ENCODE measurements at places on chromosomes 12 and 14.

DNA sequence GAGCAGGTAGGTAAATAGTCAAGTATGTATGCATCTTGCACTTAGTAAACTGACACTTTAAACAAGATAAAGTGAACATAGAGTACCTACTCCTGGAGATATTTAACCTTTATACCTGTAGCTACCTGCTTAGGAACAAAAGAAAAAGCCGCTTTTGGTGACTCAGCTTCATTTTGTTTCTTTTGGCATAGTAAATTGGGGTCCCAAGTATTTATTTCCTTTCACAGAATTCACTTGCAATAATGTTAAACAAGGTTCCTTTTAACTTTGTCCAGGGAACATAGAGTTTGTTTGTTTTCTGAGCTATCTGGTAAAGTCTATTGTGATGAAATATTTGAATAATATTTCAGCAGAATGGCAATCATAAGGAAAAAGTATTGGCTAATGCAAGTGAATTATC lies 20.0 kb downstream of the SLCO1B3 start:
- DNase-seq = no peak
- H3K36me3 ChIP-seq = no peaks in the 10 kb centered on the region
- no peak overlapping the region for H3K4me3 ChIP-seq
- H3K27ac ChIP-seq = no peak overlapping the region
- H3K4me1 ChIP-seq = no peaks in the 10 kb centered on the region

- H3K27ac ChIP-seq = peak overlapping the region; percentile 22
- no peaks in the 10 kb centered on the region for H3K27me3 ChIP-seq
- no peak for DNase-seq
- peaks cover 84% of the 10 kb centered on the region for H3K36me3 ChIP-seq
- peaks cover 7% of the 10 kb centered on the region for H3K4me1 ChIP-seq
Observed at GRCh38 chr12:56243731-56244181, 13.9 kb downstream of the SLC39A5 start.

DNA sequence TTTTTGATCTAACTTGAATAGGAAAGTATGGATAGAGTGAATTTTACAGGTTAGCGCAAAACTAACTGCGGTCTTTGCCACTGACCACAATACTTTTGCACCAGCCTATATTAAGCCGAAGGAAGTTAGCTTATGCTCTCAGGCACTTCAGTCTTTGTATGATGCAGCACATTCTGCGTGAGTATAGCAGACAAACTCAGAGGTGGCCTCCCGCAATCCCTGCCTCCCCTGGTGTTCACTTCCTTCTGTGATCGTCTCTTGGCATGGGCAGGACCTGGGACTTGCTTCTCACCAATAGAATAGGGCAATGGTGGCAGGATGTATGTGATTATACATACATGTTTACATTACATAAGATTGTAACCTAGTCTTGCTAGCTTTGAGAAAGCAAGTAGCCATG lies 10.3 kb upstream of the SLC6A13 start:
- peaks cover 8% of the 10 kb centered on the region for H3K27me3 ChIP-seq
- H3K27ac ChIP-seq = no peak overlapping the region
- DNase-seq = no peak
- no peak overlapping the region for H3K4me3 ChIP-seq
- no peaks in the 10 kb centered on the region for H3K36me3 ChIP-seq

- no peak overlapping the region for H3K4me3 ChIP-seq
- no peaks in the 10 kb centered on the region for H3K36me3 ChIP-seq
- DNase-seq = no peak
- H3K27me3 ChIP-seq = no peaks in the 10 kb centered on the region
- no peak overlapping the region for H3K27ac ChIP-seq
- no peaks in the 10 kb centered on the region for H3K4me1 ChIP-seq
Observed at GRCh38 chr12:41074473-41074769, 113.7 kb upstream of the PDZRN4 start.

DNA sequence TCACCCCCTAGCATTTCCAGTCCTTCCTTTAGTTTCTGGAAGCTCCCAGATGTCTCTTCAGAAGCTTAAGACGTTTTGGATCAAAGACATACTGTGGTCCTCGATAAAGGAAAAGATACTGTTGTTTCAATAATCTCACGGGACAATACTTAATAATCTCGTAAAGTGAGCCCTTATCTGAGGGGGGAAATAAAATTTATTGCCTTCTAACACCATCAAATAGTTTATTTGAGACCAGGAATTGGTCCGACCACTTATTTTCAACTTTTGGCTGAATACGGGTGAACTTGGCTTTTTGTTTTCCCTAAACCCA lies 640 bp upstream of the G2E3 start:
- no peak for DNase-seq
- H3K4me1 ChIP-seq = peaks cover 4% of the 10 kb centered on the region
- H3K27ac ChIP-seq = peak overlapping the region; percentile 69
- H3K4me3 ChIP-seq = peak overlapping the region; percentile 93
- no peaks in the 10 kb centered on the region for H3K27me3 ChIP-seq

DNA sequence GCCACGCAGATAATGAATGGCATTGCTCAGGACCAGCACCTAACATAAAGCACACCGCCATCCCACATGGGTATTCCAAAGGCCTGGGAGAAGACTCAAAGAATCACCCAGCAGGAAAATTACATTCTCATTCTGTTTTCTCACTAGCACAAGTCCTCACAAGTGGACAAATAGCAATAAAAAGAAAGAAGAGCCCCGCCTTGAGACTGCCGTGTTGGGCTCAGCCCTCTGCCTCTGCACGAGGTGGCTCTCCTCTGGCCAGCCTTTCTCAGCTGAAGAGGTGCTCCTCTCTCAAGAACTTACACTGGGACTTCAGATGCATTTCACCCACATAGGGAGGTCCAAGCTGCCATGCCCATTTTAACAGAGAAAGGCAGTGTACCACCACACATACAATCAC lies 207.5 kb downstream of the SPTSSA start:
- H3K27ac ChIP-seq = no peak overlapping the region
- H3K36me3 ChIP-seq = no peaks in the 10 kb centered on the region
- H3K27me3 ChIP-seq = peaks cover 2% of the 10 kb centered on the region
- no peaks in the 10 kb centered on the region for H3K4me1 ChIP-seq

GRCh38 chr12:6067152-6067916 lies 57.1 kb downstream of the VWF start:
- DNase-seq = peak; percentile 28
- H3K4me1 ChIP-seq = peaks cover 15% of the 10 kb centered on the region
- H3K36me3 ChIP-seq = no peaks in the 10 kb centered on the region
- no peaks in the 10 kb centered on the region for H3K27me3 ChIP-seq
- H3K4me3 ChIP-seq = no peak overlapping the region

GRCh38 chr12:124834822-124835221 lies 28.8 kb downstream of the SCARB1 start:
- no peaks in the 10 kb centered on the region for H3K27me3 ChIP-seq
- no peak overlapping the region for H3K27ac ChIP-seq
- peaks cover 5% of the 10 kb centered on the region for H3K4me1 ChIP-seq
- H3K36me3 ChIP-seq = no peaks in the 10 kb centered on the region
- H3K4me3 ChIP-seq = no peak overlapping the region

DNA sequence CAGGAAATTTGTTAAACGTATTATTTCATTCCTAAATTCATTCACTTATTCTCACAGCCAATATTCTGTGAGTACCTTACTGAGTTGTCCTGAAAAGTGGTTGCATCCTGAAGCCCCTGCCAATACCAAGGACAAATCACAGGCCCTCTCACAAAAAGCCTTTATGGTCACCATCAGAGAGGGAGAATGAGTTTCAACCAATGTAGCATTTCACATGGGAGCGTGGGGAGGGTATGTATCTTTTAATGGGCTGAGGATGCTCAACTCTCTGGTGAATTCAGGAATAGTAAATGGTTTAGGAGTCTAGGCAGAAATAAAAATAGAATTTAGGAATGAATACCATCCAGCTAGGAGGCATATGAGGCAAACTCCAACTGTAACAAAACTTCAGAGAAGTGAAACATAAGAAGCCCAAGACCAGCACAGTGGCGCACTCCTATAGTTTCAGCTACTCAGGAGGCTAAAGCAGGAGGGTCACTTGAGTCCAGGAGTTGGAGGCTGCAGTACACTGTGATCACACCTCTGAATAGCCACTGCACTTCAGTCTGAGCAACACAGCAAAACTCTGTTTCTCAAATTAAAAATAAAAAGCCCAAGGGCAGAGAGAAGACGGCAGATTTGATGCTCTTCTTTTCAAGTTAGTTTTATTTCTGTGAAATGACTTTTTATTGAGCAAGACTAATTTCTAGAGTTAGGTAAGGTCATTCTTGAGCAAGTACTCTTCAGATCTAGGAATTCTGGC lies 142.7 kb downstream of the HMGA2 start:
- no peak for DNase-seq
- H3K4me1 ChIP-seq = peaks cover 4% of the 10 kb centered on the region
- H3K36me3 ChIP-seq = peaks cover 4% of the 10 kb centered on the region
- no peak overlapping the region for H3K4me3 ChIP-seq

DNA sequence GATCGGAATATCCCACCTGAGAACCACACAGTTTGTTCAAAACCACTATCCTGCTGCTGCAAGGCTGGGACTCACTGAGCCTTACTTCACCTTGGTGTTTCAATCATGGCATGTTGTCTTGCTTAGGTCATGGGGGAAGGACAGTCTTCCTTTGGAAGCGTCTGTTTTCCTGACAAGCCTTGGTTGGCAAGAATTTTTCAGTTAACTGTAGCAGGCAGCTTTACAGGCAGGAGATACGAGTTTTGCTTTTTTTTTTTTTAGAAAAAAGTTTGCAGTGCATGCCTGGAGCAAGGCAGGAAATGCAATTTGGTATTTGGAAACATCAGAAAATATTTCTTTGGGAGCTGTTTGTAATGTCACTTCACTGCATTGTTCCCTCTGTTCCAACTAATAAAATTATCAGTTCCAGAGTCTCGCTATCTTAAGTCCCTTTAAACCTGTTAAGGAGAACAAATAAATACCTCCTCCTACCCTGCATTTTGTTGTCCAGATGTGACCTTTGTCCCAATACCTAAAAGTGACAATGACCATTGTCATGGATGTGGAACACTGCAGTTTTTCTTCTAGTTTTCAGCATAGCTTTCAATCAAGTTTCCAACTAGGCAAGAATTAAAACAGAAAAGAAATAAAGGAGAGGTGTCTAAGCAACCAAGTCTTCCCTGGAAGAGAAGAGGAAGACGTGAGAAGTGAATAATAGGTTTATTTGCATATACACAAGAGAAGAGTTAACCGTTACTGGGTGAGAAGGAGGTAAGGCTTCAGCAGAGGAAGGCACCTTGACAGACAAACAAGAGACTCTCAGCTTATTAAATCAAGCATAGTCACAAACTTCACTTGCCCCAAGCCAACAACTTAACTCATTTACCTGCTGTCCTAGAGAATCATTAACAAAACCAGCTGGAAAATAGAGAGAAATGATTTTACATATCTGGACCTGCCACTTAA lies 71.4 kb upstream of the ACTN1 start:
- no peak overlapping the region for H3K4me3 ChIP-seq
- no peaks in the 10 kb centered on the region for H3K27me3 ChIP-seq
- peaks cover 22% of the 10 kb centered on the region for H3K36me3 ChIP-seq
- peaks cover 34% of the 10 kb centered on the region for H3K4me1 ChIP-seq
- H3K27ac ChIP-seq = peak overlapping the region; percentile 95

GRCh38 chr12:89950421-89950820 lies 241.8 kb upstream of the ATP2B1 start:
- DNase-seq = no peak
- 0 out of 2 replicates have a peak overlapping the region, but pooled peaks have one; percentile 27 for H3K27ac ChIP-seq
- no peaks in the 10 kb centered on the region for H3K36me3 ChIP-seq
- H3K4me1 ChIP-seq = peaks cover 21% of the 10 kb centered on the region
- H3K27me3 ChIP-seq = no peaks in the 10 kb centered on the region

GRCh38 chr12:122086641-122087285 lies 8.2 kb downstream of the MLXIP start:
- no peaks in the 10 kb centered on the region for H3K27me3 ChIP-seq
- no peak for DNase-seq
- no peak overlapping the region for H3K4me3 ChIP-seq
- H3K4me1 ChIP-seq = peaks cover 16% of the 10 kb centered on the region
- peaks cover 39% of the 10 kb centered on the region for H3K36me3 ChIP-seq

GRCh38 chr14:68451696-68452373 lies 341.0 kb downstream of the ZFP36L1 start:
- no peaks in the 10 kb centered on the region for H3K27me3 ChIP-seq
- no peak for DNase-seq
- peaks cover 13% of the 10 kb centered on the region for H3K4me1 ChIP-seq
- no peaks in the 10 kb centered on the region for H3K36me3 ChIP-seq
- H3K27ac ChIP-seq = no peak overlapping the region

DNA sequence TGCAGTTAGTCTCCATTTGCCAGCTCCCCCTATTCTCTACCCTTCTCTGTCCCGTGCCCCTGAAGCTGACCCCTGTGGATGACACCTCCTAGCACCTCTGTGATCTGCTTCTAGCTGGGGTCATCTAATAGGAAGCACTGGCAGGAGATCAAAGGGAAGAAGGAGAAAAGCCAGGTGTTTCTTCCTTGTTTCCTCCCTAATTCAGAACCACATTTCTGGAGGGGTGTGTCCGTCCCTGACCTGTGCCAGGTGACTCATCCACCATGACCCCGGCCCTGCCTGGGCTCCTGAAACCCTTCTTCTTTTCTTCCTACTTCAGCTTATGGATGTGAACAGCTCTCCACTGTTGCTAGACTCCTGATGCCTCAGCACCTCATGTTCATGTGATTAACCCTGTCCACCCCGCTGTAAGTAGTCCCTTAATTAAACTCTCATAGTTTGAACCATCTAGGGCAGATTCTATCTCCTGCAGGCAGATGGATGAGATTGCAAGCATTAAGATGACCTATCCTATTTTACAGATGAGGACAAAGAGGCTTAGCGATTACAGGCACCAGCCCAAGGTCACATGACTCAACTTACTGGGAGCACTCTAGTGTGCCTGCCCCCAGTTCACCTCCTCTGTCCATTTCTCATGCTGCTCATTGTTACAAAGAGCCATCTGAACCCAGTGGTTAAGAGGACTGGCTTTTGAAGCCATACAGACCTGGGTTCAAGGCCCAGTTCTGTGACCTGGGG lies 770.5 kb downstream of the MED13L start:
- no peak overlapping the region for H3K27ac ChIP-seq
- no peak for DNase-seq
- H3K4me1 ChIP-seq = no peaks in the 10 kb centered on the region

- no peaks in the 10 kb centered on the region for H3K4me1 ChIP-seq
- no peaks in the 10 kb centered on the region for H3K36me3 ChIP-seq
- no peak overlapping the region for H3K27ac ChIP-seq
- H3K27me3 ChIP-seq = no peaks in the 10 kb centered on the region
- peak; percentile 45 for DNase-seq
Observed at GRCh38 chr14:43706900-43707299, 800.2 kb downstream of the FSCB start.

GRCh38 chr12:111775205-111776193 lies 8.8 kb downstream of the ALDH2 start:
- peak overlapping the region; percentile 83 for H3K27ac ChIP-seq
- peaks cover 26% of the 10 kb centered on the region for H3K4me1 ChIP-seq
- no peak overlapping the region for H3K4me3 ChIP-seq
- no peaks in the 10 kb centered on the region for H3K27me3 ChIP-seq
- peaks cover 21% of the 10 kb centered on the region for H3K36me3 ChIP-seq

DNA sequence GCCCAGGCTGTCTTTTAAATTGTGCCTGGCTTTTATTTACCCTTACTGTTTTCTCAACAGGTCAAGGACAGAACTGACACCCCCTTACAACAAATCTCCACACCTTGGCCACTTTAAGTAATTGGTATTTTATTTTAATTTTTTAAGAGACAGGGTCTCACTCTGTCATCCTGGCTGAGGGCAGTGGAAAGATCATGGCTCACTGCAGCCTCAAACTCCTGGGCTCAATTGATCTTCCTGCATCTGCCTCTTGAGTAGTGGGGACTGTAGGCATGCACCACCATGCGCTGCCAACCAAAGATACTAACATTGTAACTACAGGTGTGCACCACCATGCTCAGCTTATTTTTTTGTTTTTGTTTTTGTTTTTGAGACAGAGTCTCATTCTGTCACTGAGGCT lies 109.8 kb downstream of the PTPN11 start:
- H3K4me3 ChIP-seq = no peak overlapping the region
- H3K27me3 ChIP-seq = no peaks in the 10 kb centered on the region
- no peaks in the 10 kb centered on the region for H3K4me1 ChIP-seq
- no peaks in the 10 kb centered on the region for H3K36me3 ChIP-seq
